Erythroblast (primary cell): ENCODE measurements at places on chromosomes 4 and X.

DNA sequence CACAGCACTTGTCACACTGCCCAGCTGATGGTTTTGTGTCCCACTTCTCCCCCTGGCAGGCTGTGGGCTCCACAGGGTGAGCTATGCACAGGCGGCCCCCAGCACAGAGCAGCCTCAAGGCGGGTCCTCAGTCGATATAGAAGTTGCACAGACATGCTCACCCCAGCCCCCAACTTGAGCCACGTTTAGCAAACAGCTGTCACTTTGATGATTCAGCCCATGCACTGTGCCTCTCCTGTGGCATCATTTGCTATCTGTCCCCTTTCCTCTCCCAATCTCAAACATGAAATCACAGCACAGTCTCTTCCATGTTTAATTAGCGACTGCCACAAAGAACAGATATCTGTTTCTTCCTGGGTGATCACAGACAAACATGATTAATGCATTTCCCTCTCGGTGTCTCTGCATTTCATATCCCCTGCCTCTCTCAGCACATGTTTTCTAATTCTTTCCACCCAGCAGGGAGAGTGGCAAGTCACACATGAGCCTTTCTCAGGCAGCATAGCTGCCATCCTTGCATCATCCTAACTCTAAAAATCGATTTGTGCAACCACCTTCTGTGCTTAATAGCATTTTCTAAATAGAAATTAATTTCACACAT lies 204.9 kb downstream of the EVC2 start:
- no peak for DNase-seq

GRCh38 chr4:78781139-78781538 lies 5.0 kb downstream of the BMP2K start:
- no peak for DNase-seq

DNA sequence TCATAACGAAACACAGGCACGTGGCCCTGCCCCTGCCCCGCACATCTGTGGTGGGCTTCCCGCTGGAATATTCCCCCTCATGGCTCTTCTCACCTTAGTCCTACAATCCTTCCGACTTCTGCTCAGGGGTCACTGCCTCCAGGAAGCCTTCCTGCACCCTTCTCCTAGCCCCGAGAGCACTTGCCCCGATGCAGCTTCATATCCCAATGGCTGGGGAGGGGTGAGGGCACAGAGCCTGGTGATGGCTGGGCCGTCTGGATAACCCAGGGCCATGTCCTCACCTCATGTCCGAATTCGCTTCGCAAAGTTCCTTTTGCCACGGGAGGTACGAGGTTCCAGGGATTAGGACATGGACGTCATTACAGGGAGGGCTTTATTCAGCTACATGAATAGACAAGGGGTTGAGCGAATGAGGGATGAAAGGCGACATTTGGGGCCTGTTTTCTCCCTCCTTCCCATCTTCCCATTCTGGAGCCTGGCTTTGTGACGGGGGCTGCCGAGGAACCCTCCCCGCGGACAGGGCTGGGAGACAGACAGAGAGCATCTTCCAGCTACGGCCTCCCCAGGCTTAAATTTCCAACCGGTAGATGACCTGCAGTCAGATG lies 35.5 kb upstream of the HMX1 start:
- no peak for DNase-seq

- DNase-seq, result no peak
Measured at GRCh38 chr4:55438314-55438713, 42.6 kb downstream of the TMEM165 start.

DNA sequence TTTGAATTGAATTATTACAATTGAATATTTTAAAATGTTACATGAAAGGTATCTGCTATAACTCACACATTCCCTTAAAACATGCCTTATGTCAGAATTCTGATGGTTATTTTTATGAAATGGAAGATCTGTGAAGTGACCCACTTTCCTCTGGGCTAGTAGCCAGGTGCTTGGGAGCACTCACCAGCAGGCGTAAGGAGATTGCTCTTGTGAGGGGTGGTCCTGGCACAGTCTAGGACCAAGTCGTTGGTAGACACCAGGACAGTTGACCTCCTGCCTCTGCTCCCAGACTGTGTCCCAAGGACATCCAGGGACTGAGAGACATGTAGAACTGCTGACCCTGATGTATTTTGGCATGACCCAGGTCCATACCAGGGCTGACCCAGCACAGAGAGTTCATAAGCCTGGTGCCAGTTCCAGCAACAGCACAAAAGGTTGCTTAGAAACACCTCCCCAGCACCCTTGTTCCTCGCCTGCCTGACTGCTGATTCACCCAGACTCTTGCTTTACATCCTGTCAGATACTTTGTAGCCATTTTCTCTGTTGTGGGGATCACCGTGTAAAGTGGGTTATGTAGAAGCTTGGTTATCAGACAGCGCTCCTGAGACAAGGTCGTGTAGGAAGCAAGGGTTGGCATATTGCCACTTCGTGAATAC lies 48.5 kb downstream of the NELFA start:
- no peak for DNase-seq

DNA sequence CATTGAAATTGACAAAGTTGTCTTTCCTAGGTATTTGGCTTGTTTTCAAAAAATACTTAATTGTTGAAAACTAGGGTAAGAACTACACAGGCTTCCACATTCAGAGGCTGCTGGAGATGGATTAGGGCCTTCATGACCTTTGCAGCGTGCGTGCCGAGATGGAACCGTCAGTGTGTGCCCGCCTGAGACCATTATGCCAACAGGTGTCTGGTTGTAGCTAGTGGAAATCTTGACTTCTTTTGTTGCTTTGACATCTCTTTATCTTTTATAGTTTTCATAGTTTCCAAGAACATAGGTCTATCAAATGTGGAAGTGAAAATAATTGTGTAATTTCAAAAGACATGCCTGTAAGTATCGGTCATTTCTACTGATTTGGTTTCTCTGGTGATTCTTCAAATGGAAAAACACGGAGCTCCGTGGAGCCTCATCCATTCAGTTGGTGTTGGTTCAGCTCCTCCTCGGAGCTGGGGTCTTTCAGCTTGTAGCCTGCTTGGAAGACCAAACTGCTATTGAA lies 38.9 kb upstream of the CLCN4 start:
- no peak for DNase-seq

- DNase-seq, result no peak
Measured at GRCh38 chr4:73692701-73693100, 47.7 kb upstream of the CXCL8 start.

DNA sequence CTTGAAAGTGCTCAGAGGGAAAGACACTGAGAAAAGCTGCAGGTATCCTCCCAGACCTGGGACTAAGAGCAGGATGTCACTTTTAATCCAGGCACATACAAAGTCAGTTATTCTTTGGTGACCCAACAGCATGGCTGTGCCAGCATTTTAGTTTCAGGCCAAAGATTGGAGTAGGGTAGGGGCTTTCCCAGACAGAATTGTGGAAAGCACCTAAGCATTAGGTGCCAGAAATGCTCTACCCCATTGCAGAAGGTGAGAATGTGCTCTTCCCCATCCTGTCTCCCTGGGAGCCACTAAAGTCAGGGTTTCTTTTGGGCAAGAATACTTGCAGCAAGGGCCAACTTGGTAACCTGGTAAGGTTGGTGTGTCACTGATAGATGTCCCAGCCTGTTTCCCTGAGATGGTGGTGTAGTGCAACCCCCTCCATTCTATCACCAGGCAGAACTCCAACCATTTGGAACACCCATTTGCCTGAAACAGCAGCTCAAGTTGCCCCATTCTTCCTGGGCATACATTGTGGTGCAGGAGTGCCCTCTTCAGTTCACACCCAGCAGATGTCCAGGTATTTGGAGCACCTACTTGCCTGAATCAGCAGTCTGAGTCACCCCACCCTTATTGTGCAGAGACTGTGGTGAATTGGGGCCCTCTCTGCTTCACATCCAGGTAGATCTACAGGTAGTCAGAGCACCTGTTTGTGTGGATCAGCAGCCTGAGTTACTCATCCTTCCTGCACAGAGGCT lies 183.5 kb downstream of the ZC4H2 start:
- no peak for DNase-seq

DNA sequence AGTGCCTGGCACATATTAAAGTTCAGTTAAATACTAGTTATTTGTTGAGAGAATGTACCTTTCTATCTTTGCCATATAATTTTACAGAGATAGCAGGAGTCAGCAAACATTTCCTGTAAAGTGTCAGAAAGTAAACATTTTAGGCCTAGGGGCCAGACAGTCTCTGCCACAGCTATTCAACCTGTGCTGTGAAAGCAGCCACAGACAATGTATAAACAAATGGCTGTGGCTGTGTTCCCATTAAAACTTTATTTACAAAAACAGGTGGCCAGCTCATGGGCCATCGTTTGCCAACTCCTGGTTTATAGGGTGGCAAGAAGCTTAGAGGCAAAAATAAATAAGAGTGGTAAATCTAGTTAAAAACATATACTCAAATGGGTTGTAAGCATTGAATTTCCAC lies 34.0 kb upstream of the BRS3 start:
- no peak for DNase-seq

- DNase-seq, result no peak
Measured at GRCh38 chr4:69038582-69038981, 57.7 kb upstream of the UGT2B7 start.

GRCh38 chr4:84480082-84480481 lies 19.0 kb downstream of the NKX6-1 start:
- DNase-seq, result no peak

DNA sequence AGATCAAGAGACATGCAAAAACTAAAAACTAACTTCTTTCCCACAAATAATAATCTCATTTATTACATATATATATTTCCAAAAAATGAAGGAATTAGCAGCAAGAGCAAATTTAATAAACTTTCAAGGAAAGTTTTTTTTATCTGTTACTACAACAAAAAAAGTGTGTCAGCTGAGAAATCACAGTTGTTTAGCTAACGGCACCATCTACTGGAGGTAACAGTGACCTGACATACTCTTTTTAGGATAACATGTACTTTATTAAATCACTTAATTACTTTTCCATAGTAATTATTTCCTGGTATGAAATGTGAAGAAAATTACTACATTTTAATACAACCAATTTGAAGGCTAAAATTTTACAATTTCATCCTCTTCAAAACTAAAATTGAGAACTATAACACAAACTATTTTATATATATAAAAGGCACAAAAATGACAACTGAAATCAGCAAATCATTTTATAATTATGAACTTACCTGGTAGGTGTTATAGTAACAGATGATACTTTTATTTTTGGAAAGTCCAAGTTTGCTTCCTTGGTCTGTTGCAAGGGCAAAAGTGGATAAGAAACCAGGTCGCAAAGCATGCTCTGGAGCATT lies 9.1 kb downstream of the LAMTOR3 start:
- peak; percentile 71 for DNase-seq

DNA sequence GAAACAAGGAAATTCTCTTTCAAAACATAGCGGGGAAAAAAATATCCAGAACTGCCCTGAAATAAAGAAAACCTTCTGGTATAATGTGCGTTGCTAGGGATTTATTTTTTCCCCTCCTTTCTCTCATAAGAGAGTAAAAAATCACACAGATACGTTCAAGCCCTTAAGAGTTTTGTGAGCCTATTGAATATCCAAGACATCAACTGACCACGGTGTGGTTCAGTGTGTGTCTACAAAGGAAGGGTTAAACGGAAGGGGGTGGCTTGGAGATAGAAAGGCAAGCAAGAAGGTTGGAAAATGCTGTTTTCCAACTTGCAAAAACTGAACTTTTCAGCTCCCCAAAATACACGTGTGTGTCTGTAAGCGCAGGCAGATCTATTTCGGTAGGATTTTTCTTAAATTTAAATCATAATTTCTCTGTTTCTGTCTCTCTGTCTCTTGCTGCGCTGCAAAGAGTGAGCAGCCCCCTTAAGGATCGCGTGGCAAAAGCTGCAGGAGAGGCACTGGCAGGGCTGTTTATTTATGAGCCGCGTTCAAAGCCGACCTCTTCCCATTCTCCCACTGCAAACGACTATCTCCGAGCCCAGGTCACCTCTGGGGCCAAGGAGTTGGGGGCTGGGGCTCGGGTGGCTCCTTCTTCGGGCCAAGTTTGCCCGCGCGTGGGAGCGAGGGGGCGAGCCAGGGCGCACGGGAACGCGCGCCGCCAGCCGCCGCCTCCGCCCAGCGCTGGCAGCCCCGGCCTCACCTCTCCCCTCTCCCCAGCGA lies 492 bp upstream of the SLIT2 start:
- DNase-seq, result no peak

DNA sequence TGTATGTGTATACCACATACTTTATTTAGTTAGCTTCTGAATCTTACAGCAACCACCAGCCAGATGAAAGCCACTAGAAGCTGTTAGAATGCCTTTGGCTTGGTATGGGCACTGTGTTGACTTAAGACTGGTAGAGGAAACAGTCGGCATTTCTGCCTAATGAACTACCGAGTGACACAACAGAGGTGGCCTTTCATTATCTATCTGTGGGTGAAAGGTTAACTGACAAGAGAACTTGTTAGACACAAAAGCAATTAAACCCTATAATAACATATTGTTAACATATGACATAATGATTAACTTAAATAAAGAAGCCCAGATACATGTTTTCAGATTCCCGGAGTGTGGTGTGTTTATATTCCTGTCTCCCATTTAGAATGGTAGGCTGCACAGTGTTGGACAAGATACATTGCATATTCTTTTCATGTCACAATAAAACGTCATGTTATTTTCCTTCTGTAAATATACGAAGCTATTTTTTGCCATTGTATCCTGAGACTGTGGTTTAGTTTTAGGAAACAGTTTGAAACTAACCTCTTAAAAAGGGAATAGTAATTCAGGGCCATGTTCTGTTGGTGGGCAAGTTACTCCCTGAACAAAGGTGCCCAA lies 181.5 kb downstream of the SLIT2 start:
- DNase-seq, result no peak

- no peak for DNase-seq
Measured at GRCh38 chrX:13690836-13691235, 1.9 kb downstream of the RAB9A start.

DNA sequence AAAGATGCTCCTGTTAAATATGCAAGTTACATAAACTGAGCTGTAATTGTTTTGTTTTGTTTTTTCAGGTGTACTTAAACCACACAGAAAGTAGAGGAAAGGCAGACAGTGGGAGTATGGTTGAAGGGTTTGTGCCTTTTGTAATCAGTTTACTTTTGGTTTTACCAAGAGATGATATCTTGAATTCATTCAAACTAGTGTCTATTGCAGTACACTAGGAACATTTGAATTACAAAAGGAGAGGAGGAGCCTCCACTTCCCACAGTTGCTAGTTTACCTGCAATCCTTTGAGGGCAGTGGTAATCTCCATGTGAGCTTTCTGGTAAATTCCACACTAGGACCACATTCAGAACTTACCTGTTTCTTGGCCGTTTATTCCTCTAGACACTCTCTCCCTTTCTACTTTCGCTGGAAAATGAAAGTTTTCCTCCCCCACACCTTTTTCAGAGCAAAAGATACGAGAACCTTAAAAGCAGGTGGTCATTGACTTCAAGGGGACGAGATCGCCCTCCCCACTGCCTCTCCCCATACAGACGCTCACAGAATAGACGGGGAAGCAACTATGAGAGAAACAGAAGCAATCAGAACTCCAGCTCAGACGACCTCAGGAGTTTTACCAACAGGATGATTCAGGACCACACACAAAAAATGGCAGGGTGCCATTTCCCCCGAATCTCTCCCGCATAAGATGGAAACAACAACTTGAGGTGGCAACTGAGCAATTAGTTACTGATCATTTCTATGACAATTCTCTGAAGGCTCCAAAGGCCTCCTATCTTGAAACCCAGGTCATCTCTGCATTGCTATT lies 3.3 kb downstream of the RBM47 start:
- DNase-seq, result no peak

- no peak for DNase-seq
Measured at GRCh38 chrX:20729416-20729815, 462.7 kb upstream of the RPS6KA3 start.
